Hepatocyte (in vitro differentiated cells): ENCODE measurements at places on chromosomes 2 and 18. TPM values are rescaled to one million over a fixed set of nuclear protein-coding genes. Genes with fewer than 3 reads are reported as not detected.

DNA sequence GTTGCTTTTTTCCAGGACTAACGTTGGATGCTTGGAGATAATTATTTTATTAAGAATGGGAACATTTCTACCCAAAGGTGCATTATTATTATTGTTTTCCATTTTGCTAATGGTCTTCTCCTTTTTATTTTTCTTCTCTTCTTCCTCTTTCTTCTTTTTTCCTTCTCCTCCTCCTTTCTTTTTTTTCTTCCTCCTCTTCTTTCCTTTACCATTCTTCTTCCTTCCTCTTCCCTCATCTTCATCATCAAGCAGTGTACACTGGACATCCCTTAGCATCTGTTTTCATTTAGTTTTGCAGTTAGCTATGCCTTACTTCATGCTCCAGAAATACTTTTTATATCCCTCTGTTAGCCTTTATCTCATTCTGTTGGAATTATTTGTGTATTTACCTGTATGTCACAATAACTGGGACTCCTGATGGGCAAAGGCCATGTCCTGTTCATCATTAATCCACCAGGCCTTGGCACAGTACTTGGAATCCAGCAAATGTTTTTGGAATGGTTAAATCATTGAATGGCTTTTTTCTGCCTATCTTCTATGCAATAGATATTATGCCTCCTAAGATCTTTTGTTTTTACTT is 162.7 kb downstream of the CAMKMT start:
- H3K27ac ChIP-seq = no peak overlapping the region
- peak; percentile 10 for DNase-seq
- no peak overlapping the region for H3K4me3 ChIP-seq
- H3K36me3 ChIP-seq = no peaks in the 10 kb centered on the region
- no peaks in the 10 kb centered on the region for H3K27me3 ChIP-seq
- H3K4me1 ChIP-seq = no peaks in the 10 kb centered on the region

- H3K27ac ChIP-seq = no peak overlapping the region
- H3K27me3 ChIP-seq = no peaks in the 10 kb centered on the region
- no peak for DNase-seq
- no peaks in the 10 kb centered on the region for H3K36me3 ChIP-seq
These were observed 67.2 kb downstream of the POLR1A start for GRCh38 chr2:86038291-86039081.

DNA sequence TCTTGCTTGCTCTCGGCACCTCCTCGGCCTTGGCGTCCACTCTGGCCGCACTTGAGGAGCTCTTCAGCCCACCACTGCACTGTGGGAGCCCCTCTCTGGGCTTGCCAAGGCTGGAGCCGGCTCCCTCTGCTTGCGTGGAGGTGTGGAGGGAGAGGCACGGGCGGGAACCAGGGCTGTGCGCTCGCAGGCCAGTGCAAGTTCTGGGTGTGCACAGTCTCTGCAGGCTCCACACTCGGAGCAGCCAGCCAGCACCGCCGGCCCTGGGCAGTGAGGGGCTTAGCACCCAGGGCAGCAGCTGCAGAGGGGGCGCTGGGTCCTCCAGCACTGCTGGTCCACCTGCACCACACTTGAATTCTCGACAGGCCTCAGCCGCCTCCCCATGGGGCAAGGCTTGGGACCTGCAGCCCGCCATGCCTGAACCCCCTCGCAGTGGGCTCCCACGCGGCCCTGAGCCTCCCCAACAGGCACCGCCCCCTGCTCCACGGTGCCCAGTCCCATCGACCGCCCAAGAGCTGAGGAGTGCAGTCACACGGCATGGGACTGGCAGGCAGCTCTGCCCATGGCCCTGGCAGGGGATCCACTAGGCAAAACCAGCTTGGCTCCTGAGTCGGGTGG is 411.2 kb upstream of the CHAC2 start:
- H3K4me3 ChIP-seq = no peak overlapping the region
- no peak overlapping the region for H3K27ac ChIP-seq
- no peaks in the 10 kb centered on the region for H3K27me3 ChIP-seq
- no peaks in the 10 kb centered on the region for H3K4me1 ChIP-seq
- DNase-seq = no peak

DNA sequence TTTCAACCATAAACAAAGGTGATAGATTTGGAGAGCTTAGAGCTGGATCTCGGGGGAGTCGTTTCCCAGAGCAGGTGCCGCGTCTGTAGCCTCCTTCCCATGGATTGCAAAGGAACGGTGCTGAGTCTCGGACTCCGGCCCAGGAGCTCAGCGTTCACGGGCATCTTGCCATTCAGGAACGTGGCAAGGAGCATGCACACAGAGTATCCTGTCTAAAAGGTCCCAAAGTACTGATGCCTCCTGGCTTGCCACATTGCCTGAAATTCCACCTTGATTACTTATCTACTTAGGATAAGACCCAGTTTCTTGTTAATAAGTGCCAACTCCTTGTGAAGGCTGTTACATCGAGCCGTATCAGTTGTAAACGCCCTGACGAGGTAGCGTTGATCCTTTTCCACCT is 197.8 kb upstream of the MYT1L start:
- no peaks in the 10 kb centered on the region for H3K27me3 ChIP-seq
- DNase-seq = no peak
- H3K4me1 ChIP-seq = no peaks in the 10 kb centered on the region
- H3K27ac ChIP-seq = no peak overlapping the region
- H3K4me3 ChIP-seq = no peak overlapping the region
- H3K36me3 ChIP-seq = no peaks in the 10 kb centered on the region

GRCh38 chr2:162126527-162126926 is 25.5 kb downstream of the GCG start:
- H3K4me3 ChIP-seq = no peak overlapping the region
- DNase-seq = no peak
- no peaks in the 10 kb centered on the region for H3K36me3 ChIP-seq
- no peaks in the 10 kb centered on the region for H3K27me3 ChIP-seq

BCL2L11 gene
- 25.3 and 26.5 TPM in 2 replicates for total RNA-seq

RAX gene
- not detected in 2 replicates for total RNA-seq
